NCI-H1092 (cell line): ENCODE measurements at places on chromosomes 12 and 14.

- no peak for DNase-seq
Observed at GRCh38 chr14:104845834-104846441, 19.1 kb upstream of the CEP170B start.

DNA sequence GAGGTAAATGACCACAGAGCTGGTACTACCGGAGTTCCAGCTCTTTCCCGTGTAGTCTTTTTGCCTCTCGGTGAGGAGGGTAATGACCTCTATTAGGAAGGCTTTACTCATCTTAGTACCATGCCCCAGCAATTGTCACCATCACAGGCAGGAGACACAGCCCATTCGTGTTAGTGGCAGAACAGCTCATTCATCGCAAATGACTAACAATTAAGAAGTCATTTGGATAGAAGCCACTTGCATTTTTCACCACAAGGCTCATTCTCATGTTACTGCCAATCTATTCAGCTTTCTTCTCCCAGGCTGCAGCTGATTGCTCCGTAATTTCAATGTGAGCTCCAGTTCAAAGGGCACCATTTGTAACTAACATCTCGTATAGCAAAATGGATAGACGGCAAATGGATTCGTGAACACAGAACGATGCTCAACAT is 718.8 kb upstream of the TMEM132C start:
- DNase-seq, result peak; percentile 57

GRCh38 chr14:20624495-20625070 is 16.9 kb downstream of the OR6S1 start:
- no peak for DNase-seq

- DNase-seq, result no peak
Observed at GRCh38 chr14:30621354-30621939, 672 bp upstream of the SCFD1 start.

DNA sequence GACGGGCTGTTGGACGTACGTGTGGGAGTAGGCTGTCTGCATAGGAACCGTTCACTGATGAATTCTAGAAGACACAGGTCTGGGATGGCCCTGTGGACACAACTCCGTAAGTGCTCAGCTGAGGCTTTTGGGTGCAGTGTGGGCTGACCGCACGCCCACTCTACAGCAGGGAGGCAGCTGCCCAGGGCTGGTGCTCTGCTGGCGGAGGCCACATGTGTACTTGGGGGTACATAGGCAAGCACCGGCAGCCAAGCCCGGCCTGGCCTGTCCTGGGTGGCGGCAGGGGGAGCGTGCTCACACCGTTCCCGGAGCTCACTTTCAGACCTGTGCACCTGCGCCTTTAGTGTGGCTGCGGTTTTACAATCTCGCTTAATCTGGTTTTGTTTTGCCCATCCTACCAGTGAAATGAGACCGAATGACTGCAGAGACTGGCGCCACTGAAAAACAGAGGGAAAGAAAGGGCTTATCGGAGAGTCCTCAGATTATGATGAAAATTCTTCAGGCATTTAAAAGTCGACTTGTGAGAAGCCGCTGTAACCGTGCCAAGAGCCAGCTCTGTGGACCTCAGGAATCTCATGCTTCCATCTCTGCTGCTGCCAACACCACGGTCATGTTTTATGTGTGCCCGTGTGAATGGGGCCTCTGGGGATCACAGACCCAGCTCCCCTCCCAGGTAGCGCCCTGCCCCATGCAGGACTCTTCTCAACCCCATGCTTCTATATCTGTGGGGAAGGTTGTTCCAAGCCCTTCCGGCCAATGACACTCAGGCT is 45.8 kb downstream of the SSH1 start:
- DNase-seq, result no peak
